ENCODE measurements at places on chromosomes 5 and 9.

GRCh38 chr5:55146543-55147151 lies 13.3 kb upstream of the GPX8 start:
- peak; percentile 61 for DNase-seq

DNA sequence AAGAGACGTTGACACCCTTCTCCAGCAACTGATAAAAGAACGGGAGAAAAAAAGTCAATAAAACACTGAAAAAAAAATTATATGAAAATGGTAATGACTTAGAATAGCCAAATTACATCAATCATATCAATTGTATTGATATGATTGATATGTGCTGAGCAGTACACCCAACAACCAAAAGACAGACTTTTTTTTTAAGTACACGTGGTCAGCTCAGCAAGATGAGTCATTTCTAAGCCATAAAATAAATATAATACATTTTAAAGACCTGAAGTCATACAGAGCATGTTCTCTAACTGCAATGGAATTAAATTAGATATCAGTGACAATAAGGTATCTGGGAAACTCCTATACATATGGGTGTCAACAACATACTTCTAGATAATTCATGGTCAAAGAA lies 30.9 kb upstream of the OLFM1 start:
- DNase-seq, result no peak

GRCh38 chr5:110590187-110590586 lies 136.3 kb downstream of the TMEM232 start:
- DNase-seq, result peak; percentile 10

GRCh38 chr5:78835176-78835575 lies 149.9 kb downstream of the ARSB start:
- no peak for DNase-seq

GRCh38 chr9:38440516-38440915 lies 16.3 kb upstream of the IGFBPL1 start:
- no peak for DNase-seq

DNA sequence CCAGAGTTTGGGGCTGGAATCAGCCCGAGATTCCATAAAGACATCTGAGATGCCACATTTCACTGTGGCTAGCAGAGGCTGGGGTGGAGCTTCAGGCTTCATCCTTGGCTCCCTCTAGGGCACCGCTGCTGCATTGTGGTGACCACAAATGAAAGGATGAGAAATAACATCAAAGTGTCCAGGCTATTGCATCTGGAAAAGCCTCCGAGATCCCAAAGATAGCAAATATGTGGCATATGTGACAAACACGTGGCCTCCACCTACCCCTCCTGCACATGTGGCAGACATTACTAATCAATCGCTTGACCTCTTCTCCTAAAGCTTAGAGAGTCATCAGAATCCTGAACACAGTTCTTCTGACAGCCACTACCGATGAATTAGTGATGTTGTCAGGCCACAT lies 4.5 kb downstream of the SPARC start:
- DNase-seq, result no peak

- DNase-seq, result no peak
These were observed 72.6 kb downstream of the ZNF354C start for GRCh38 chr5:179132586-179133355.

GRCh38 chr9:84860249-84861115 lies 191.0 kb downstream of the NTRK2 start:
- DNase-seq, result peak; percentile 13

- DNase-seq, result no peak
These were observed 27.1 kb downstream of the UBE2QL1 start for GRCh38 chr5:6475626-6476312.

- DNase-seq, result no peak
These were observed 17.4 kb upstream of the CAMSAP1 start for GRCh38 chr9:135924628-135925338.

DNA sequence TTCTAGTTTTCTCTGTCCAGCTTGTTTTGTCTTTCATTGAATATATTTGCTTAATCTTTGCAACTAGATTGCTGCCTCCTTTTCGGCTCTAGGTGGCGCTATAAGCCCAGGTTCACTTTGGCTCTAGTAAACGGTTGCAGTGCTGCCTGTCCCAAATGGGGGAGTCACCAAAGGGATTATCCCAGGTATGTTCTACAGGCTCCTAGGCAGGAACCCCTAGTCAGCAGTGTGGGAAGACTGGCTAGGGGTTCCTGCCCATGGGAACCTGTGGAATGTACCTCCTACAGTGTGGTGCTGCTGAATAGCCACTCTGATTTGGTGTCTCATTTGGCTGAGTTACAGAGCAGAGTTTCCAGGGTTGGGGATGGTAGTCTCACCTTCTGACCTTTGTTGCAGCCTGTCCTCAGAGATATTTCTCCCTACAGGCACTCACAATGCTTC lies 85.2 kb downstream of the ARSB start:
- DNase-seq, result peak; percentile 41

DNA sequence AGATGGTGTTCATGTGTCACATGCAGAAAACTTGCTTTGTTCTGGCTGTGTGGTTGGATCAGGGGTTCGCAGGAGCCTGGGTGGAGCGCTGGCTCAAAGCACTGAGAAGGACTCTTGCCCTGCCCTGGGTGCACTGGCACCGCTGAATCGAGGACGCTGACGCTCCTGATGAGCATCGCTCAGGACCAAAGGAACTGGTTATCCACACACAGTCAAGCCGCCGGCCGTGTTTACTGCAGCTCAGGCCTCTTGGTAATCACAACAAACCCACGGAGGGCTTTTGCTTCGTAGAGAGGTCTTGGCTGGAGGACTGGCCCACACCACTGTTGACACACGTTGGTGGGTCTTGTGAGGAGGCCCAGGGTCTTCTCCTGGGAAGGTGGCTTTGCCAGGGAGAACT lies 299.4 kb upstream of the IRX2 start:
- DNase-seq, result no peak

DNA sequence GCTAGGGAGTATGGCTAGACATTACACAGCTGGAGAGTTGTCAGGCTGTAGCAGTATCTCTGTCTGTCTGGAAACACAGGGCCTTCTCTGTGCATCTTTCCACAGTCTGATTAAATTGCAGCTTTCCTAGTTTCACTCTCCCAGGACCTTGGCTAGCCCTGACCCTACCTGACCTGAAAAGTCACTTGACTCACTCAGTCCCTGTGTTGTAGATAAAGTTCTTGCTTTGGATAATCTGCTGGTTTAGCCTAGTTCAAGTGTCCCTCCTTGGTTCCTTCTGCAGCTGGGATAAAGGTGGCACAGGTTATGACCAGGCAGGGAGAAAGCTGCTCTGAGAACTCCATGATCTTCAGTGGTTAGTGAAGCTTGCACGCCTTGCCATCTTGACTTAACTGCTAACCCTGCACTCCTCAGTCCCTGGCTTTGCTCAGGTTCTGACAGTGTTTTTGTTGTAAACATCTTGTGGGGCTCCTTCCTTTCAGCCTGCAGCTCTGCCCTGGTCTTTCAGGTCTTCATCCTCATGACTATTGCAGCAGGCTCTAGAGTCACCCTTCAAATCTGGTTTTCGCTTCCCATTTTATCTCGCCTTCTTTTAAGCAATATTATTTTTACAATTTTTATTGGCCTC lies 101.0 kb downstream of the PIP5K1B start:
- no peak for DNase-seq

GRCh38 chr9:36594213-36594612 lies 21.5 kb downstream of the MELK start:
- DNase-seq, result no peak

- DNase-seq, result no peak
These were observed 370.2 kb upstream of the CCNH start for GRCh38 chr5:87782916-87783315.

GRCh38 chr5:178530526-178530925 lies 59.7 kb downstream of the COL23A1 start:
- DNase-seq, result no peak

DNA sequence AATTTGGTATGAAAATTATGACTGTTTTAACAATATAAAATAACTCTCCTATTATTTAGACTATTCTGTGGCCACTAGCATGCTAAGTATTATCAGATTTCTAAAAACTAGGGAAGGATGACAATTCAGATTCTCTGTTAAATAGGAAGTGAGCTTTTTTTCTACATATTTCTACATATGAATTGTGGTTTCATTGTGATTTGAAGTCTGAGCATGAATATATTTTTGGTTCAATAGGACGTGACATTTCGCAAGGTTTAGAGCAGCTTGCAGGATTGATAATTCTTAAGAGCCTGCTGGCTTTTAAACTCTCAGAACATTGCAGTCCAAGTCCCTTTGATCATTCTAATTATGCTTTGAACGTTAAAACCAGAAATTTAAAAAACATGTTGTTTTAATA lies 82.9 kb downstream of the ADGRV1 start:
- no peak for DNase-seq

- no peak for DNase-seq
These were observed 5.8 kb upstream of the MEF2C start for GRCh38 chr5:88888848-88889188.

DNA sequence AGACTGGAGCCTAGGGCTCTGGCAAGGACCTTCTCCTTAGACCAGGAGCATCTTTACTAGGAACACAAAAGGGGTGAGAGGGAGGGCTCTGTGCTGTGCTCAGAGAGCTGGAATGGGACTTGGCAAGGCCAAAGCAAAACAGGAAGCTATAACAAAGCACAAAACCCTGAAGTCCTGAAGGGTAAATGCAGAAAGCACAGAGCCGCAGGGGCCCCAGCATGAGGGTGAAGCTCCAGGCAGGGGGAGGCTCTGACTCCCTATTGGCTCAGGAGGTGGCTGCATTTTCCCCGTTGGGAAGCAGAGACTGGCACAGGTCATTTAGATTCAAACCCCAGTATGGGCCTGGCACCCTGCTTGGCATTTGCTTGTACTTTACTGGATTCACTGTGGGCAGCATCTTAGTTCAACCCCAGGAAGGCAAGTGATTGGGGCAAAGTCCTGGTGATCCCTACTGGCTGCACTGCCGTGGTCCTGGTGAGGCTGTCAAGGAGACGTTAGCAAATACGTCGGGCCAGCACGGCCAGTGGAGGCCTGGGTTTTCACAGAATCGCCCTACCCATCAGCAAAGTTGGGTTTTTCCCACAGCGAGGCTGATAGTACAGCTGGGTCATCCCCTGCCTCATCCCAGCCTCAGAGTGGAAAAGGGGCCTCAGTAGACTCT lies 46.3 kb downstream of the GGTA1 start:
- no peak for DNase-seq

- DNase-seq, result no peak
These were observed 241.1 kb downstream of the TLR4 start for GRCh38 chr9:117945286-117945685.

GRCh38 chr5:134964359-134965270 lies 3.1 kb upstream of the CATSPER3 start:
- DNase-seq, result no peak

DNA sequence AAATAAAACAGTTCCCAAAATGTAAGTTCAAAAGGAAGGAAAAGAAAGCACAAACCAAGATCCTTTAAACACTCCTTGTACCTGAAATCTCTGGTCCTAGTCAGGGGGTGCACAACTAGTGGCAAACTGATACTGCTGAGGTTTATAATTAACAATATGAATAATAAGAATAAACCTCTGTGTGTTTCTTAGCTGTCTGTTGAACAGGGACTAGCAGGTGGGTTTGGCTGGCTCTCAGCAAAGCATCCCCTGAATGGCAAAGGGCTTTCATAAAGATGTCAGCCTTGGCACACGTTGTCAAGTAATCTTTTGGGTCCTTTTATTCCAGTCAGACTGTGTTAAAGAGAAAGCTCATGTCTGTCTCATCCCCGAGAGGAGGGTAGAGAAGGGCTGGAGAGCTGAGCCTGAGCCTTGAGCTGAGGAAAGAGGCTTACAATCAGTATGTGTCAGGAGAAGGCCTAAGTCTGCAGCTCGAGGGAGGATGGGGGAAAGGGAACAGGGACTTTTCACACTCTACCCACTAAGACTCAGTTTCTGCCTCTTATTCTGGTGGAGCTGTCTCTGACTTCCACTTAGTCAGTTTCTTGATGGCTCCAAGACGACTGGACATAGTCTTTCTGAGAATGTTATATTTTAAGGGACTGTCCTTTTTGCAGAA lies 123.0 kb downstream of the GALNT10 start:
- DNase-seq, result no peak

DNA sequence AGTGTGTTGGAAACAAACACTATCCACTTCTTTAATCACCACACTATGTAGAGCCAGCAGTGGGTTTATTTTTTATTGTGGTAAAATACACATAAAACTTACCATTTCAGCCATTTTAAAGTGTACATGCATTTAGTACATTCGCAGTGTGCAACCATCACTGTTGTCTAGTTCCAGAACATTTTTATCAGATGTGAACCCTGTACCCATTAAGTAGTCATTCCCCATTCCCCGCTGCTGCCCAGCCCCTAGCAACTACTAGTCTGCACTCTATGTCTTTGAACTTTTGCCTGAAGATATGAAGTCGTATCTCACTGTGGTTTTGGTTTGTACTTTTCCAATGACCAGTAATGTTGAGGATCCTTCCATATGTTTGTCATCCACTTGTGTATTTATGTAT lies 30.2 kb upstream of the F2R start:
- no peak for DNase-seq

- DNase-seq, result no peak
These were observed 9.3 kb downstream of the TMEM245 start for GRCh38 chr9:109110329-109111021.

DNA sequence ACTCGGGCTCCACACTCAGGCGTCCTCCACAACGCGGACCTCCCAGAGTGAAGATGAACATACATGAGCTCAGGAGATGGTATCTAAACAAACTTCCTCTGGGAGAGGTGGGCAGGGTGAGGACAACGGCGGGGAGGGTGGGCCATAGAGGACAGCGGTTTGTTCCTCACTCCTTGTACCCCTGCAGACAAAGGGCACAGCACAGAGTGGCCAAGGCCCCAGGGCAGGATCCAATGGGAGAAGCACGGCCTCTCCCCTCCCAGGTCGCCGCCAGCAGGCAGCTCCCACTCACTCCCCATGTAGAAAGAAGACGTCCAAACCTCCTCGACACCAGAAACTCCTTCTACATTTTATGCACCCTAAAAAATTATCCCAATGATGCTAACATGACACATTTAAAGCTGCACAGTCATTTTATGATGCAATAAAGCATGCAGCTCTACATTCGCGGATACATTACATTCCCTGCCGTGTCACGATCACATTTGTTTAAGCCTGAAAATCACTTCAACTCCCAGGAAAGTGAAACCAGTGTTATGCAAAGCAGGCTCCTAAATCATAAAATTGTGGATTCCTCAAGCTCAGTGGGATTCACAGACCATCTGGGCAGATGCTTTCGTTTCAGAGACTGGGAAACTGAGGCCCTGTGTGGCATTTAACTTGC lies 87.5 kb upstream of the SARDH start:
- DNase-seq, result peak; percentile 70

DNA sequence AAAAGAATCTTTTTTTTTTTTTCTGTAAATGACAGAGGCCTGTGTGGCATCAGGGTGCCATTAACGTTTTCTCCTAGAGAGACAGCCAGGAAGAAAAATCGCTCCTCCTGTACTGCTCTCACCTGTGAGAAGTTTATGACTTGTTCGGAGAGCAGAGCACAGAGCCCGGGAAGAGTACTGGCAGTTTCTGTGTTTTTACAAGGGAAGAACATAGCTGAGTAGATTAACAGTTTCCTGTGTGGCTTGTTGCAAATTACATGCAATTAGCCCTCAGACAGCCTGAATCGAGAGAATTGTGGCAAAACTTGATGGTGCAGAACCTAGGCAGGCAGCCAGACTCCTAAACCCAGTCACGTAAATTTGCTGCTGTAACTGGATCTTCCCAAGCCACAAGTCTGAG lies 32.1 kb downstream of the PRKACG start:
- DNase-seq, result peak; percentile 1

- no peak for DNase-seq
These were observed 42.1 kb upstream of the SMIM23 start for GRCh38 chr5:171743436-171744076.
